ENCODE measurements at places on chromosomes 11 and 22.

DNA sequence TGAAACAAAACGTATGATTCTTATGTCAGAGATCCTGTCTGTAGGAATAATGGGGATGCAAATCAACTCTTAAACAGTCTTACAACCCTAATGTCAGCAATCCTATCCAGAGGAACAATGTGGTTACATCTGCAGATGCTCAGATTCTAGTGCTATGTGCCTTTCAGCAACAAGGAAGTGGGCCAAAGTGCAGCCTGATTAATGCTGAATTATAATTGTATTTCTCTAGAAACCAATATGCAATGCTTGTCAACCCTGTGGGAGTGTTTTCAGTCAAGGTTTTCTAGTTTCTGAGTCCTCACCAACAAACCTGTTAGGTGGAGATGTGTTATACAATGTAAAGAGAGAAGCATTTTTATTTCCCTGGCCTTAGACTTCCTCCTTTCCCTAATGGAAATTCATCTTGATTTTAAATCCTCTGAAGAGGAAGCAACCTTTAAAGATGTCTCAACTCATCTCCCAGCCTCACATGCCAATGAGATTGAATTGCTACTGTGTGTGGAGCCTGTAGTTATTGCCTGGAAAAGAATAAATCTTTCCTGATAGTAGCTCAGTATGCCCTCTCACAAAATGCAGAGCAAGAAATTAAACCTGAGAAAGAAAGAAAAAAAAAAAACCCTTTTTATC is 26.2 kb upstream of the TMEM123 start:
- no peak for DNase-seq

DNA sequence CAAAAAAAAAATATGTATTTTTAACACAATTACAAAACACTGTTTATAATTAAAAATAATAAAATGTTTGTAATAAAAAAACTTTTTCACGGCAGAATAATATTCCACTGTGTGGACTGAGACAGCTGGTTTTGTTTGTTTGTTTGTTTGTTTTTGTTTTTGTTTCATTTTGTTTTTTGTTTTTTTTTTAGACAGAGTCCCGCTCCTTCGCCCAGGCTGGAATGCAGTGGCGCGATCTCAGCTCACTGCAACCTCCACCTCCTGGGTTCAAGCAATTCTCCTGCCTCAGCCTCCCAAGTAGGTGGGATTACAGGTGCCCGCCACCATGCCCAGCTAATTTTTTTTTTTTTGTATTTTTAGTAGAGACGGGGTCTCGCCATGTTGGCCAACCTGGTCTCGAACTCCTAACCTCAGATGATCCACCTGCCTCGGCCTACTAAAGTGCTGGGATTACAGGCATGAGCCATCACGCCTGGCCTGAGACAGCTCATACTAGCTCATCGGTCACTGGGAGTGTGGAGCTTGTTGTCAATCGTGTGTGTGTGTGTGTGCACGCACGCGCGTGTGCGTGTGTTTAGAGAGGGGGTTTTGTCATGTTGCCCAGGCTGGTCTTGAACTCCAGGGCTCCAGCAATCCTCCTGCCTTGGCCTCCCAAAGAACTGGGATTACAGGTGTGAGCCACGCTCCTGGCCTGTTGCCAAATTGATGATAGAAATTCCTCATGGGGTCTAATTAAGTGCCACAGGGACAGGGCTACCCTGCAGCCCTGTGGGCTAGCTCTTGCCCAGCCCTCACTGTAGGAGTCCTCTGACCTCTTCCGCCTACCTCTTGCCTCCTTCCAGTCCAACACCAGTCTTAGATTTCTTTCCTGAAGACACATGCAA is 7.2 kb upstream of the AIFM3 start:
- DNase-seq: no peak

- no peak for DNase-seq
Observed at GRCh38 chr11:123580557-123581275, 73.7 kb downstream of the SCN3B start.

DNA sequence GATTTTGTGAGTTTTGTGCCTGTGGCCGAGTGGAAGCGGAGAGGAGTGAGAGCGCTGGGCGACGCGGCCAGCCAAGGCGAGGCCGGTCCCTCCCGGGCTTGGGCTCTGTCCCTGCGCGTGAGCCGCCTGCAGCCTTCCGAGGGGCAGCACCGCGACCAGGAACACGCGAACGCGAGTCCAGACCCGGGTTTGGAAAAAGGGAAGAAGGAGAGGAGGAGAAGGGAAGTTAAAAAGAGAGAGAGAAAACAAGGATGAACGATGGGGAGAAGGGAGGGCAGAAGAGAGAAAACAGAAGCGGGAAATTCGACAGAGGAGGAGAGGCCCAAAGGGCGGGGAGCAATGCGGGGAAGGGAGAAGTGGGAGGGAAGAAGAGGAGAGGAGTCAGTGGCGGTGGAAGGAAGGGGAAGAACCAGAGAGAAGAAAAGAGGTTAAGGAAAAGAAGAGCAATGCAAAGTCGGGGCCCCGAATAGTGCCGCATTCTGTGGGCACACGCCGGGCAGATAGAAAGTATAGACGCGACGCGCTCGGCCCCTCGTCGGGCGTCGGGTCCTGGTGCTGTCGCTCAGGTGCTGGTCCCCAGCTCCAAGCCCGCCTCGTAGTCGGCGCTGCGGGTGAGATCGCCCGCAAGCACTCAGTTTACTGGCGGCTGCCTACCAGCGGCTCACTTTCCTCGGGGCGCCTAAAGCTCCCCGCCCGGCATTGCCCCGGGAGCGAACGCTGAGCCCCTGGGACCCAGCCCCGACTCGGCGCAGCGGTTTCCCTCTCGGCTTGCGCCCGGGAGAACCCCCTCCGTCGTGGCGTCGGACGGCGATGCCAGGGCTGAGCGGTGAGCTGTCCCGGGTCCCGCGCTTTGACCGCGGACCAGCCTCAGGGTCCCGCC is 2.8 kb upstream of the BARX2 start:
- no peak for DNase-seq

DNA sequence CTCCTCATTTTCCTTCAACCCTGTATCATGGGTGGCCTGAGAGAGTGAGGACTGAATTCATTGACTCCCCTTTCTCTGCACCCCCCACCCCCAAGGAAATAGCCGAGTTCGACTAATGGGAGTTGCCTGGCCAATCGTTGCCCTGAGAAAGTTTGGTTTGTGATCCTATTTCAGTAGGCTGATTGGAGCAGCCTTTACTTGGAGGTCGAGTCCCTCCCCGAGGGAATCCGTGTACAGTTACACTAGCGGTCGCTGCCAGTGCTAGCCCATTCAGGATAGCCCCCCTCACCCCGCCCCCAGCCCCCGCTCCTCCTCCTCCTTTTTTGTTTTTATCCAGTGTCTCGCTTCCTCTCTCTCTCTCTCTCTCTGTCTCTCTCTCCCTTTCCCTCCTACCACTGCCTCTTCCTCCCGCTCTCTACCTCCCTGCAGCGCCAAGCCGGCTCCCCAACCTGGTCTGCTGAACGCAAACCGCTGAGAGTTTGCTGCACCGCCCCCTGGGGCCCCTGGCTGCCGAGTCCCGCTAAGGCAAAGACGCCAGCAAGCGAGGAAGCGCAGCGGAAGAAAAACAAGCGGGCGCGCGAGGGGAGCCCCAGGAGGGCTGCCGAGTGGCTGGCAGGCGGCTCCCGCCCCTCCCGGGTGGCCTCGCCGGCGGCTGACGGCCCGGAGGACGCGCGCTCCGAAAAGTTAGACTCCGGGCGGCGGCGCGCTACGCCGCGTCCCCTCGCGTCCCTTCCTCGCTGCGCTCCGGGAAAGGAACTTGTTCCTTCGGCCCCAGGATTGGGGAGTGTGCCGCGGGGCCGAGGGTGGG is at the start of gene GRAMD1B:
GRAMD1B (plus strand) TSS at position 357 of the 808 bp plus-strand sequence. CDS start 524 bp downstream, outside the sequence.
- peak; percentile 40 for DNase-seq

GRCh38 chr11:2342981-2343380 is 34.1 kb upstream of the CD81 start:
- DNase-seq: no peak

DNA sequence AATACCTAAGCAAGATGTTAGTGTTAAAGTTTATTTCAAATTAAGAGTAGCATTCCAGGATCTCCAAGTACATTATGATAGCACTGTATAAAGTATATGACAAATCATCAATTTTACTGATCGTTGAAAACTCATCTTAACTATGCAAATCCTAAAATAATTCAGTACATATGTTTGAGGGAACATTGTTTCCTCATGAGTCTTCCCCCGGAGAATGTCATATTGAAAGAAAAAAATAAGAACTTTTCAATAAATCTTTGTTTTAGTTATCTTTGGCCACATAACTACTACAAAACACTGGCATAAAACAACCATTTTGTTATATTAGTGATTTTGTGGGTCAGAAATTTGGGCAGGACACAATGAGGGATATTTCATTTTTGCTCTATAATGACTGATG is 135.4 kb downstream of the METTL15 start:
- no peak for DNase-seq

DNA sequence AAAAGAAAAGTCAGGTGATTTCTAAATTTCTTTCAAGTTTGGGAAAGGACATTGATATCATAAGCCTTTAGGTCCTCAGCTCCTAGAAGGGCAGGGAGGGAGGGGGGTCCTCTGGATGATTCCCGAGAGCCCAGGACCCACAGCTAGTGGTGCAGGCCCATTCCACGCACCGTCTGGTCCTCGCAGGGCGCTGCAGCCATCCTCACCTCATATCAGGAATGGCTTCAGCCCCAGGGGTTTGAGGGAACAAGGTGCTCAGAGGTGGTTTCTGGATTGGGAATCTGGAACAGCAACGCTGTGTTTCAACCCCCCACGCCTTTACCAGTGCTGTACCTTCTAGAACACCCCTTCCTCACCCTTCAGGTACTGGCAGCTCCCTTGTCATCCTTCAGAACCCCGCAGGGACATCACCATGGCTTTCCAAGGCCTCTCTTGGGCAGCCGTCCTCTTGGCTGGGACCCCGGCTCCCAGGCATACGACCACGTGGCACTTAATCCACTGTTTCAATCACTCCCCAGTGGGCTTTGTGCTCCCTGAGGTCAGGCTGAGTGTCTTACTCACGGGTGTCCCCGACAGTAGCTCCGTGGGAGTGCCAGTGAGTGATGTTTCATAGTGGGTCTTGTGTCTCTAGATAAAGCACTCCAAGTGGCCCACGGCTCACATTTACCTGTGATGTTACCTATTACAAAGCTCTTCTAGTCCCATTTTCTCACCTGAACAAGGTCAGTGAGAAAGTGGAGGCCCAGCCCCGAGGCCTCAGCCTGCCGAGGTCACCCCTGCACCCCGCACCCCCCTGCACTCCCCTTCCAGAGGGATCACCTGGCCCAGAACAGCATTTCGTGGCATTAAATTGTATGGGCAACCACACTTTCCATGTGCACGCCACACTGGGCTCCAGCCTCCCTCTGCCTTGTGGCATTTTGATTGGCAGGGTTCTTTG is 93.9 kb downstream of the MORC2 start:
- no peak for DNase-seq

DNA sequence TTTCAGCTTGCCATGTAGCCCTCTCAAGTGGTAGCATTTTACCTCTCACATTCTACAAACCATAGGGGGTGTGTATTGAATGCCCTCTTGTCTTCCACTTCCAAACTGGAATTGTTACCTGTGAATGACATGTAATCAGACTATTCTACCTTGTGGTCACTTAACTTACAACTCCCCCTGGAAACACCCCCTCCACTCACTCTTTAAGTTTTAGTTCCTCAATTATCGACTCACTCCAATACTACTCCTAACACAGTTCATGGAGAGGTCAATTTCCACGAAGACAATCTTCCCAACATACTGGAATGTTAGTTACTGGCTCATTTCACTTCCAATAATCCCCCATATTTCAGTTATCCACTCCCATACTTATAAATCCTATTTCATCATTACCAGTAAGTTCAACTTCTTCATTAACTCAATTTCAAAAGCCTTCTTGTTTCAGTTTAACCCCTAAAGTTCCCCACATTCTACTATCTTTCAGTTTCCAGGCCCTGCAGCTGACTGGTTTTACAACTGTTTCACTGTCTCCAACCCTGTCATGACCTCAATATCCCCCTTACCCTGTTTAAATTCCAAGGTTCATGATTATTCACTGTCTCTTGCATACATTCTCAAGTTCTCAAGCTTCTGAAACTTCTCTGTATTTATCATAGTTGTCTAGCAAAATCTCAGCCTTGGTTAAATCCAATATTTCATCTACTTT is 92.5 kb downstream of the C11orf87 start:
- DNase-seq: no peak

- no peak for DNase-seq
Observed at GRCh38 chr11:32332990-32333319, 102.4 kb downstream of the WT1 start.

DNA sequence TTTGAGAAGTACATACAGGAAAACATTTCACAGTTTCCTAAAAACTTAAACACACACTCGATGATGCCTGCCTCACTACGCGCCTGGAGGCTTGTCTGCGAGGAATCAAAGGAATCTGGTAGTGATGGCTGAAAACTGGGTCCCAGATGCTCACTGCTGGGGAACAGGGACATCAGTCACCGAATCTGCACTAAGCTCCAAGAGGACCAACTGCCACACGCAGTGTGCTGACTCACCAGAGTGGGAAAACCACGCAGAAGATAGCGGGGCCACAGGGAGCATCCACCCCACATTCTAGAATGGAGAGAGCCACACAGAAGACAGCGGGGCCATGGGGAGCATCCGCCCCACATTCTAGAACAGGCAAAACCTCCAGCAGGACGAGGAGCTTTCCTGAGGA is 24.3 kb upstream of the MOB2 start:
- DNase-seq: no peak

DNA sequence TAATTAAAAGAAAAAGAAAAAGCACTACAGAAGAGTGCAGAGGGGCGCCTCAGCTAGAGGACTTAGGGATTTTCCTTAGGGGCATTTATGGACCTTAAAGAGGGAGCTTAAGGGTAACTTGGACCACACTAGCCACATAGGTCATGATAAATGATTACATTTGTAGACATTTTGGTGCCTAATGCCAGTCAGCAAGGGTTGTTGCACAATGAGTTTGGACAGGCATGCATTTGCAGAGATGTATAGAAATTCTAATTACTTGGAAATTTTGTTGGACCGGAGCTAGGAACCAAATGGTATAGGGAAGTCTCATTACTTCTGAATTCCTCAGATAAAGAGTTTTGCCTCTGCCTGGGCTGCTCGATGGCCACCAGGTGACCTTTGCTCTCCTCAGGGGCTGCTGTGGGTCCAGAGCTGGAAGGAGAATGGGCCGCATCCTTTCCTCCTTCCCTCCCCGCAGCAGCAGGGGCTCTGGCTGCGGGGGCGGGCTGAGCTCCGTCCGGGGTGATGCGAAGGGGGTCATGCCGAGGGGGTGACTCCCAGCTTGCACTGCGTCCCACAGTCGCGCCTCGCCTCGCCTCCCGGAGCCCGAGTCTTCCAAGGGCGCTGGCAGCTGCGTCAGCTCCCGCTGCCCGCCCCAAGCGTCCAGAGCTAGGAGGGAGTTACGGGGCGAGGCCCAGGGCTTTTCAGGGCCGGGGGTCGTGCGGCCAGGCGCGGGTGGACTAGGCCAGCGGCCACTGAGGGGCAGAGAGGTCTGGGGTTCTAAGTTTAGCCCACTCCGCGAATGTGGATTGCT is 20.3 kb upstream of the MALAT1 start:
- DNase-seq: no peak

Measured in NCI-H446 treated with DMSO at 0.1 percent for 48 hours (cell line).